Eye (tissue), 1 donor: ENCODE measurements at places on chromosomes 3 and 15.
A peak's percentile ranks its signal among the peaks of the same experiment; 100 is the strongest.

- DNase-seq = no peak
Observed at GRCh38 chr3:29141197-29141917, 139.5 kb upstream of the RBMS3 start.

GRCh38 chr3:143824735-143825385 is 23.4 kb downstream of the SLC9A9 start:
- no peak for DNase-seq

DNA sequence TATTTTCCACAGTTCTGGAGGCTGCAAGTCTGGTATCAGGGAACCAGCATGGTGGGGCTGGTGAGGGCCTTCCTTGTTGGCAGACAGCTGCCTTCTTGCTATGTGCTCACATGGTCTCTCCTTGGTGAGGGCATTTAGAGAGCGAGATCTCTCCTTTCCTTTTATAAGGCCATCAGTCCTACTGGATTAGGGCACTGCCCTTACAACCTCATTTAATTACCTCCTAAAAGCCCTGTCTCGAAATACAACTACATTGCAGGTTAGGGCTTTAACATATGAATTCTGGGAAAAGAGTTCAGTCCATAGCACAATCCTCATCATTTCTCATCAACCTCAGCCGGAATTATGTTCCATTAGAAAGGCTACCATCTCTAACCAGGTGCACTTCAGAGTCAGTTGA is 21.9 kb downstream of the ISL2 start:
- no peak for DNase-seq

DNA sequence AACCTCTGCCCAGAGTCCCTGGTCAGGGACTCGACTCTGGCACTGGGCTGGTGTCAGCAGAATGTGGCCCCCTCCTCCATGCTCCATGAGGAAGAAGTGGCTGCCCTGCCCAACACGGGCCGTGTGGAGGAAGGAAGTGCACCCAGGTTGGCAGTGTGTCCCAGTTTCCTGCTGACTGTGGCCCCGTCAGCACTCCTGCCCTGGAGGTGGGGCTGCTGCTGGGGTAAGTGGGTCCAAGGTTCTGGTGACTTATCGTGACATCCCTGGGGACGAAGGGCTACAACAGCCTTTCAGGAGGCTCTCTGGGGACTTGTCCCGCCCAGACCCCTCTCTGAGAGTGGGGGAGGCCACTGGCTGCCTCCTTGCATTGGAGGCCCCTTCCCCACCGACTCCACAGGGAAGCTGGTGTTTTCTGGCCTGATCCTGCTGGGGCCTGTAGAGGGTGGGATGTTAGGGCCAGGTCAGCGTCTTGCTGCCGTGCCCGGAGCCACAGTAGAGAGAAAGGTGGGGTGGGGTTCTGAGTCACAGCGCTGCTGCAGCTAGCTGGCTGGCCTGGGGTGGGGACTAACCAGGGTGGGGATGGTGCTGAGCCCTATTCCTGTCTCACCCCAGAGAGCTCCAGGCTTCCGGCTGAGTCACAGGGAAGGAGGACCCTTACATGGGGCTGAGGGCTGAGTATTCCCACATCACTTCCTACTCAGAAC is 10.5 kb downstream of the SEMA4B start:
- no peak for DNase-seq

GRCh38 chr15:28106294-28107110 is 7.4 kb upstream of the OCA2 start:
- DNase-seq = peak; percentile 64

DNA sequence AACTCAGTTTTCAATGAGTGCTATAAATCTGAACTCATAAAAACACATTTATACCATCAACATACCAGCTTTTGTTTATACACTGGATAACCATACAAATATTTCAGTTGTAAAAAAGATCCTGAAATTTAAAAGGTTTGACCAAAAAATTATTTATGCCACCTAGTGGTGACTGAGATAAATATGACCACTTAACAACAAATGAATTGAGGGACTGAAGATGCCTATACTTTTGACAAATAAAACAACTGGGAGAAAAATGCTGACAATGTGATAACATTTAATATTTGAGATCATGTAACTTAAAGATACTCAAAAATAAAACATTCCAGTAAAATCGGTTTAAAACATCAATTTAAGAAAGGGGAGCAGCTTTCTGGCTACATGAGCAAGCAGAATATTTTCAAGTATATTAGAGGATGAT is 30.4 kb downstream of the ATG3 start:
- peak; percentile 66 for DNase-seq

GRCh38 chr3:38039899-38040261 is 872 bp downstream of the DLEC1 start:
- peak; percentile 46 for DNase-seq

- peak; percentile 30 for DNase-seq
Observed at GRCh38 chr3:30597131-30597768, 9.2 kb upstream of the TGFBR2 start.

GRCh38 chr3:194135806-194136518 is at the start of gene HES1:
Gene HES1 (plus strand): TSS chr3:194136148. CDS start chr3:194136381, 233 bp downstream.
- DNase-seq = peak; percentile 98

DNA sequence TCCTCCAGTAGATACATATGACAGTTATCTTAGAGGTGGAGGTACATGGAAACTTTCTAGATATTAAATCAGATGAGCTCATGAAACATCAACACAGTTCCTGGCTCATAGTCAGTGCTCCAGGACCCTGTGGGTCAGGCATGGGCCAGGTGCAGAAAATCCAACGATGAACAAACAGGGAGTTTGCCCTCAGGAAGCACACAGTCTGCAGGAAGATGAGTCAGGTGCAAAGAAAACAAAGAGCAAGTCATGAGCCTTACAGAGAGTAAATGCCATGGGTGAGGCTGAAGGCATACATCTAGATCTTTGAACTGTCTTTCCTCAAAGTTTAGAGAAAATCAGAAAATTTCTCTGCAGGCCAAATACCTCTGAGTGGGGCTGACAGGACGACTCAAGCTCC is 184.2 kb upstream of the TPM1 start:
- DNase-seq = no peak

DNA sequence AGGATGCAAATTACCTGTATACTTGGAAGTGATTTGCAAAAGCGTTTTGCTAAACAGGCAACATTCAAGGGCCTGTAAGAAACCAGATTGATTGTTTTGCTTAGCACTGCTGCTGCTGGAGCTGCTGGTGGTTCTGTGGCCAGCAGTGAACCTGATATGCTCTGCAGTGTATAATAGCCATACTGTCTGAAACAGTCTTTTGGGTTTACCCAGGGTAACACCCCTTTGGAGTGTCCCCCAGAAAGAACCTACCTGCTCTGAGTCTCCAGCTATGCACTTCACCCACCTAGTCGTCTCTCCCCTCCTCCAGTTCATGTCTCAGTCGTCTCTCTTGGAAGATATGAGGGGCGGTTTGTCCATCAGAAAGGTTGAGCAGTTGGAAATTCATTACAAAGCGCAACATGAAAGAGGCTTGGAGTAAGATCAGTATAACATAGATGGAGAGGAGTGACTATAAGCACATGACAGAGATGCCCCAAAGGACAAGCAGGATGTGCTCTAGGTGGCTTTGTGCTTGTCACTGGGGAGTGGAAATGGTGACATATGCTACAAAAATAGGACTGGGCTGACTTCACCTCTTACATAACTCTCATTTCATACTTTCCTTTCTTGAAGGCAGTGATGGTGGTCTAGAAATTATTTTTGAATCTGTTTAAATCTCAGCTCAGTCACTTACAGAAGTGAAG is 3.8 kb downstream of the MKRN2 start:
- no peak for DNase-seq

GRCh38 chr3:46221938-46222337 is 13.8 kb upstream of the CCR1 start:
- DNase-seq = no peak

- no peak for DNase-seq
Observed at GRCh38 chr3:65409176-65409569, 629.5 kb downstream of the MAGI1 start.

GRCh38 chr3:83461411-83461810 is 1497.4 kb upstream of the CADM2 start:
- no peak for DNase-seq

DNA sequence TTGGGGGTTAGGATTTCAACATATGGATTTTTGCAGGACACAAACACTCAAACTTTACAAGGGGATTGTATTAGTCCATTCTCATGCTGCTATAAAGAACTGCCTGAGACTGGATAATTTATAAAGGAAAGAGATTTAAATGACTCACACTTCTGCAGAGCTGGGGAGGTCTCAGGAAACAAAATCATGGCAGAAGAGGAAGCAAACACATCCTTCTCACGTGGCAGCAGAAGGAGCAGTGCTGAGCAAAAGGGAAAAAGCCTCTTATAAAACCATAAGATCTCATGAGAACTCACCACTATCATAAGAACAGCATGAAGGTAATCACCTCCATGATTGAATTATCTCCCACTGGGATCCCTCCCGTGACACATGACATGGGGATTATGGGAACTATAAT is 1183.1 kb downstream of the ZPLD1 start:
- DNase-seq = no peak

GRCh38 chr3:78258798-78259197 is 1218.9 kb downstream of the ROBO2 start:
- DNase-seq = no peak

- no peak for DNase-seq
Observed at GRCh38 chr3:81967393-81967792, 205.9 kb upstream of the GBE1 start.

- no peak for DNase-seq
Observed at GRCh38 chr3:11327619-11328018, 55.4 kb downstream of the ATG7 start.

GRCh38 chr3:46272028-46272451 is 29.8 kb downstream of the CCR3 start:
- no peak for DNase-seq

GRCh38 chr3:114307222-114307830 is 13.5 kb downstream of the TIGIT start:
- no peak for DNase-seq

GRCh38 chr15:59169251-59169708 is 37.4 kb upstream of the LDHAL6B start:
- DNase-seq = no peak

DNA sequence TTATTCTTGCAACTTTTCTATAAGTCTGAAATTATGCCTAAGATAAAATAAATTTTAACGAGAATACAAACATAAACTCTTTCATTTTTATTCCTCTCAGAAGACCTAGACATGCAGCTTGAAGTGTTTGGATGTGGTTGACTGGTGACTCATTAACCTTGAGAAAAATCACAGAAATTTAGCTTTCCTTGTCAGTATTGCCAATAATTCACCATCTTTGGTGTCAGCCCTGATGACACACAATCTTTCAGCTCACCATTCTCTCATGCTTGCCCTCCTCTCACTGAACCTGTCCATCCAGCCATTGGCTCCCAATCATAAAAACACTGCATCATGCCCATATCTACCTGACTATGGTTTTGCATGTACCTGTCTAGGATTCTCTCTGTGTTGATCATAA is 22.6 kb upstream of the TNFAIP8L3 start:
- no peak for DNase-seq

DNA sequence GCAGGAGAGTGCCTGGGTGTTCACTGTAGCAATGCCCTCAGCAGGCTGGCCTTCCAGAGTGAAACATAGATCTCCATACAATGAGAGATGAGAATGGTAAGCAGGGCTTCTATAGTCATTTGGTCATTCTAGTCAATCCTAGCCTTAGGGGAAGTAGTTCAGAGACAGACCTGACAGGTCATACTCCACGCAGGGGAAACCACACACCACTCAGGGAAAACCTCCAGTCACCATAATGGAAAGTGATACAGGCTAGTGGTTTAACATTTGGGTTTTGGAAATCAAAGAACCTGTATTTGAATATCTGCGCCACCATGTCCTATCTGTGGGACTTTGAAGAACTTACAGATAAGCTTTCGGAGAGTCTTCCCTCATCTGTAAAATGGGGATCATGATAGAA is 425.7 kb upstream of the PPP2R3A start:
- DNase-seq = no peak

DNA sequence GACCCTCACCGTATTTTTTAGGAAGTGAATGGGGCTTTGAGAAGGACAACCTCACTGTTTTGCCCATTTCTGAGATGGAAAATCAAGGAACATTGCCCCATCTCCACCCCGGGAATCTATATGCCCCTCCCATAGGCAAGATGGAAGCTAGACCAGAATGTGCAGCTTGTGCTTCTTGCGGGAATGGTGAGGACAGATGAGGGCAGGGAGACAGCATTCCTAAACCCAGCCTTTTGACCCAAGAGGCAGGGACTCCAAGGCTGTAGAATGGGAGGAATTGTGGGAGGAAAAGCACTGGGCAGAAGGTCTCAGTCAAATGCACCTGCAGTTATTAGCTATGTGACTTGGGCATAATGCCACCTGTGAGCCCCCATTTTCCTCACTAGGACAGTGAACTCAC is 66.9 kb downstream of the SMAD3 start:
- DNase-seq = no peak

DNA sequence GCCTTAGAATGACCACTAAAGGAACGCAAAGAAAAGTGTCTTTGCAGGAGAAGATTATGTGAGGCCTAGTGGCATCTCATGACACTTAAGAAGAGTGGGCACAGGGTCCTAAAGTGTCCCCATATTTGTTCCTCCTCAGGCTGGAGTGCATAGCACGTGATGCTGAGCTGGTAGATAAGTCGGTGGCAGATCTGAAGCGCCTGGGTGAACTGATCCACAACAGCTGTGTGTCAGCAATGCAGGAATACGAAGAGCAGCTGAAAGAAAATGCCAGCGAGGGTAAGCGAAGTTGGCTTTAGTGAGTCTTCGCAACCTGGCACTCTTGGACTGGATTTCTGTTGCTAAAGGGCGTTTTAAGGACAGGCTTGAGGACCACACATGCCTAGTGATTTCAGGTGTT is 92.6 kb downstream of the CHD2 start:
- DNase-seq = no peak

- DNase-seq = no peak
Observed at GRCh38 chr15:70374096-70374495, 276.4 kb upstream of the TLE3 start.

DNA sequence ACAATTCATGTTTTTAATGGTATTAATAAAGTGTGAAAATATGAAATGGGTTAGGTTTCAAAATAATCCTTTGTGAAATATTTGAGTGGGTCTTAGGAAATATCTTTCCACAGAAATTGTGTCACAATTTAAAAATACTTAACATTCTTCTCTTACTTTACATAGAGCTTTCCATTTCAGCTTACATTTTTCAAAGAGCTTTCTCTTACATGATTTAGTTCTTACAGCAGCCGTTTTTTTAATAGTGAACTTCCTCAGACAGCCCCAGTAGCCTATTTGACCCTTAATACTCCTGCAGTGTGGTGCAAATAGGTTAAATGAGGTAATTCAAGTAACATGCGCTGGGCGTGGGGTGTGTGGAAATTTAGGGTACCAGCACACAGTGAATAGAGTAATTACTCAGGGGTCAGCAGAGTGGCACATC is 21.8 kb downstream of the P2RY12 start:
- DNase-seq = no peak

DNA sequence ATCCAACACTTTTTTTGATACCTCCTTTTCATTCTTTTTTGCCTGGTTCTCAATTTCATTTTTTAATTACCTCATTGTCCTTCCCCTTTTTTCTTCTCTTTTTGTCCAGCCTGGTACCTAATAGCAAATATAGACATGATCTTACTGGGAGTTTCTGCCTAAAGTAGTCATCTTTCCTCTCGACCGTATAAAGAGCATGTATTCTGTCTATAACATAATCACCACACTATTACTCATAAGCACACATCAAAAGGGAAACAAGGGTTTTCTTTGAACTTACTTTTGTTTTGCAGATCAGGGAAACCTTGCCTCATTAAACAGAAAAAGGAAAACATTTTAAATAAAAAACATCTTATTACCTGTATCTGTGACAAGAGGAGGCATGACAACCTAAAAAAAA is 33.0 kb downstream of the FAM98B start:
- no peak for DNase-seq
